ENCODE measurements at places on chromosomes 16 and 17. TPM values are rescaled to one million over a fixed set of nuclear protein-coding genes. Genes with fewer than 3 reads are reported as not detected.

Gene CD300E
- total RNA-seq, result not detected

DNA sequence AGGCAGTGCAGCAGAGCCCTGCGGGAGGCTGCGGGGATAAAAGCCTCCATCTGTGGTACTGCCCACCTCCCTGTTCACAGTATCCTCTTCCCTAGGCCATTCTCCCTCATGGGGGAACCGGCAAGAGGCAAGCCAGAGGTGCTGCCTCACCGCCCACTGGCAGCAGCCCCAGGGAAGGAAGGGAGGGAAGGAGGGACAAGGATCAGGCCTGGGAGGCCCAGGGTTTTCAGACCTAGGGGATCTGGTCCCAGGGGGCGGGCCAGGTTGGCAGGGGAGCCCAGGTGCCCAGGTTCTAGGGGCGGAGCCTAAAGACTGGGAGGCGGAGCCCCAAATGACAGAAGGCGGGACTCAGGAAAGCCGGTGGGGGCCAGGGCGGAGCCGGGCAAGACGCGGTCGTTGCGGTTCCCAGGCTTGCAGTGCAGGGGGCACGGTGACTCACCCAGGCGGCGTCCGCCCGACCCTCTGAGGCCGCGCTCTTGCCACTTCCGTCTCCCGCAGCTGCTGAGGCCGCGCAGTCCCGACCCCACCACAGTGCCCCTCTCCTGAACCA lies 3.0 kb upstream of the MTMR4 start:
- no peak for DNase-seq

GRCh38 chr17:46818316-46818928 lies at the start of gene WNT3:
Gene WNT3 (minus strand): TSS chr17:46818692. CDS start chr17:46818597, 95 bp downstream.
- no peak for DNase-seq

- no peak for DNase-seq
Observed at GRCh38 chr16:85401370-85401916, 211.7 kb upstream of the GSE1 start.

GRCh38 chr17:27492470-27492869 lies 36.2 kb downstream of the KSR1 start:
- DNase-seq, result no peak

Gene CSH1
- total RNA-seq, result not detected

Data from MG63 (cell line).